ENCODE measurements at places on chromosomes 6 and 20. TPM values are rescaled to one million over a fixed set of nuclear protein-coding genes. Genes with fewer than 3 reads are reported as not detected.

- DNase-seq, result no peak
Observed at GRCh38 chr6:68650142-68650541, 15.1 kb downstream of the ADGRB3 start.

DNA sequence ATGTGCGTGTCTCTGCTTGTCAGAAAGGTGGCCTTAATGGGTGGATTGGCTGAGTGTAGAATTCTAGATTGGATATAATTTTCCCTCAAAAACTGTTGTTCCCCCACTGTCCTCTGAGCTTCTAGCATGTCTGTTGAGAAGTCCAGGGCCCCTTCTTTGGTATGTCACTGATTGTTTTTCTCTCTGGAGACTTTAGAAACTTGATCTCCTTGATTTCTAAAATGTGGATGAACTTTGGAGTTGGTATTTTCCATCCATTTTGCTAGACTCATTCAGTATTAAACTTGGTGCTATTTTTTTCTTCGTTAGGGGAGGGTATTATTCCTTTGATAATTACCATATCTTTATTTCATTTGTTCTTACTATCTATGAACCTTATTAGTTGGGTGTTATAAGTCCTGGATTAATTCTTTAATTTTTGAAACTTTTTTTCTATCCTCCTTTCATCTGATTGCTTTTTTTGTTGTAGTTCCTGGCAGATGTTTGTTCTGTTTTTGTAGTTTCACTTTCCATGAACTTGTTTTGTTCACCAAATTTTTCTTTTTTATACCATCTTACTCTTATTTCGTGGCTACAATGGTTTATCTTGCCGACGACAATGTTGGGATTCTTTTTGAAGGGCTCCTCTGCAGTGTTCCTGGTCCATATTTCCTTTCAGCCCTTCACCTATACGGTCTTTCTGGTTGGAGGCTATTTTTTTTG is 68.4 kb downstream of the ARID1B start:
- no peak for DNase-seq

GRCh38 chr20:52039790-52040189 is 151.8 kb downstream of the ZFP64 start:
- no peak for DNase-seq

DNA sequence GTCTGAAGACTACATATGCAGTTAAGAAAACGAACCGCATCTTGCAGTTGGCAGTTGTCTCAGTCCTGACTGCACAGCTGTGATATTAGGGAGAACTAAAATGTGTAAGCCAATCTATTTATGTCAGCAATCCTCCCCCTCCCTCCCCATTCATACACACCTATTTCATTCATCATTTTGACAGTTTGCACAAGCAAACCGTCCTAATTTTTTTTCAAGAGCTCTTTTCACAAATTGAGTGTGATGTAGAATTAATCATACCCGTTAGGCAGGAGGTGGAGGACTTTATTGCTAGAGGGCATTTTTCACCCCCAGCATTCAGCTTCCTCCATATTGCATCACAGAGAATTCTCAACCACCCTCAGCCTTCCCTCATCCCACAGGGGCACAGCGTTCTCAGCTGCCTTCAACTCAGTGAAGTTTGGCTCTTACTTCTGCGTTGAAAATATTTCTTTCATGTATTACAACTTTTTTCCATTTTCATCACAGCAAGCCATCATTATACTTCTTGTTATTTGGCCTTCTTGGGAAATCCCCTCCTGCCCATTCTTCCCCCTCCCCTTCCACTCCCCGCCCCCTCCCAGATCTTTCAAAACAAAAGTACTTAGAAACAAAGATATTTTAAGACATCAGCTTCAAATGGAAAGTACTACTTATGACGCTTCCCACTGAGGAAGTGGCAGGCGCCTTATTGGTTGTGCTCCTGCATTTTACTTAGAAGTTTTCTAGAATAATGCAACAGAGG is 37.5 kb downstream of the NOX3 start:
- no peak for DNase-seq

DNA sequence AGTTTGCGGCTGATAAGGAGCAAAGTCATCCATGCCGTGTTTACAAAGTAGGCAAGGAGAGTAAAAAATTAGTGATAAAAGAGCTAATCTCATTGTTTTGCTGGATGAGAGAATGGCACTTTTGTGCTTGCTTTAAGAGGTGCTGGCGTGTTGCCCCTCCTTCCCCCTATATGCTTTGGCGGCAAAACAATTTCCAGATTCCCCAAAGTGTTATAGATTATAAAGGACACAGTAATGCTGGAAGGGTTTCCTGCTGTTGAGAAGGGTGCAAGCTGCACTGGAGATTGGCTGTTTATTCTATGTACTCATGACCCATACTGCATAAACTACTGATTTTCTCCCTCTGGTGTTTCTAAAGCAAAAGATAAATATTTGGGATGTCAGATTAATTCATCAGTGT is 338.9 kb upstream of the MAP3K7 start:
- no peak for DNase-seq

DNA sequence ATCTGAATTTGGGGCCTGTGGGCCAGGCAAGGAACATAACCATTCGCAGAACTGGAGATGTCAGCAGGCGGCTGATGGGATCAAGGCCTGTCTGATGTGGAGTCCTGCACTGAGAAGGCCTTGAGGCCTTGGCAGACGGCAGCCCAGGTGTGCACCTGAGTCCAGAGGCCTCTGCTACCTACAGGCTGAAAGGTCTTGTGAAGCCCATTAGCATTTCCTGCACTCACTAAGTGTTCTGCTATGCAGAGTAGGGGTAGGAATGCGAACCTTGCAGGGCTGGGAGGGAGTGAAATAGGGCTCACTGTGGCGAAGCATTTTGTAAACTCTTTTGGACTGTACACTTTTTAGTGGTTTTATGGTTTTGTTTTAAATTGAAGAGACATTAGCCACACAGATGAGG is 48.3 kb upstream of the RNF24 start:
- peak; percentile 43 for DNase-seq

- DNase-seq, result no peak
Observed at GRCh38 chr6:31791324-31792089, 4.0 kb downstream of the VARS1 start.

DNA sequence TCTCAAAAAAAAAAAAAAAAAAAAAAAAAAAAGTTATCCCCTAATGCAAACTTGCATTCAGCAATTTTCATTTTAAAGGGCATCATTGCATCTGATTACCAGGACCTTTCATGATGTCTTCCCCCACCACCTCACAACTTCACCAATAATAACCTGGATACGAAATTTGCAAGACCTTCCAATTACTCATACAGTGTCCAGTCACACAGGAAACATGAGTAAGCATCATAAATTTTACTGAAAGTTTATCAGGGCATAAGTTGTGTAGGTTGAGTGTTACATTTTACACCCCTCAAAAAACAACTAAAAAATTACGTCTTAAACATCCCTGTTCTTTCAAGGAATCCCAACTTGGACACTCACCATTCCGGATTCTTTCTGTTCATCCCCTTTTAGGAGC is 79.1 kb upstream of the ANKEF1 start:
- no peak for DNase-seq

GRCh38 chr6:70176842-70177550 is 125.9 kb downstream of the COL9A1 start:
- DNase-seq, result no peak

DNA sequence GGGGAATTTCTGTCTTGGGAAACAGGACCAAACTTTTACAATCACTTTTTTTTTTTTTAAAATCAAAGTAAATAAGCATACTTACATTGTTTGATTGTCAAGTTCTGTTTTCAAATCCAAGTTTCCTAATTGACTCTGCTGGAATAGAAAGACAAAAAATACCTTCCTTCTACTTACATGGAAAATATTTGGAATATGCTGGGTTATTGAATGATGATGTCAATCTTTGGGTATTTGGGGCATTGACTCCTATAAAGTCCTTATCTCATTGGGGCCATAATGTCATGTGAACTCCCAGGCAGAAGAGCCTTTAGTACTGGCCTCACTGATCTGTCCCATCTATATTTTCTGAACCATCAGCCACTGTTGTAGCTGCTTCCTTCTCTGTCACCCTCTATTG is 122.6 kb upstream of the NOX3 start:
- no peak for DNase-seq

DNA sequence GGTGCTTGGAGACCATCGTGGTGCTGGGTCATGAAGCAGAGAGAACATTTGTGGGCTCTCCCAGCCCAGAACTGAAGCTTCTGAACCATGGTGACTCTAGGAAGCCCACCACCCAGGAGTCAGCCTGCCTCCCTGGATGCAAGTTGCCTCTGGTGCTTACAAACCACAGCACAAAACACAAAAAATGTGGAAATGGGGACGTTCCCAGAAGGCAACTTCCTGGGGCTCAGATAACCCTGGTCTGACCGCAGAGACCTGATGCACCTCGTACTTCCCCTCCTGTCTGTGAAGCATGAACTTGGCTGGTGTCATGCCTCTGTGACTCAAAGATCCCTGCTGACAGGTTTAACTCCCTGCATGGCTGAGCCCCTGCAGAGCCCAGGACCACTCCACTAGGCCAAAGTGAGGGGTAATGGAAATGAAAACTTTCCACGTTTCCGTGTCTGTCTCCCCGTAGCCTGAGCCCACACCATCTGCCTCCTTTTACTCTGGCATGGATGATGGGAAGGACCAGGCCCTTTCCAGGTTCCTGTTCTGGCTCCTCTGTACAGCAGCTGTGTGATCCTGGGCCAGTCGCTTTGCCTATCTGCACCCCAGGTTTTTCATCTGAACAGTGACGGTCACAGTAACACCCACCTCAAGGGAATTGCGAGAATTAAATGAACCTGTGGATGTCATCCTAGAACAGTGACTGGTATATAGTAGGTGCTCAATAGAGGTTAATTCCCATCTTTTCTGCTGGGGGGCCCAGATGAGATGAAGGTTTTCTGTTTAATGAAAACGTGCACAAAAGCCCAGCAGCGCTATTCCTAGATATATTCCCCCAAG is 57.7 kb downstream of the PPP1R16B start:
- no peak for DNase-seq

- DNase-seq, result no peak
Observed at GRCh38 chr6:158589366-158589765, 29.5 kb downstream of the TMEM181 start.

MEP1A gene
- total RNA-seq, result not detected

TFAP2B gene
- total RNA-seq, result not detected

SAMHD1 gene
- 20.7 TPM for total RNA-seq

PLEKHG1 gene
- total RNA-seq, result 19.5 TPM

ARG1 gene
- 0.89 TPM for total RNA-seq

GJA1 gene
- 268 TPM for total RNA-seq

MAP7 gene
- total RNA-seq, result 1.5 TPM

ASIP gene
- 10.5 TPM for total RNA-seq

ZC2HC1B gene
- not detected for total RNA-seq
